Kasumi-1 (cell line): ENCODE measurements at places on chromosomes 3 and 15.

DNA sequence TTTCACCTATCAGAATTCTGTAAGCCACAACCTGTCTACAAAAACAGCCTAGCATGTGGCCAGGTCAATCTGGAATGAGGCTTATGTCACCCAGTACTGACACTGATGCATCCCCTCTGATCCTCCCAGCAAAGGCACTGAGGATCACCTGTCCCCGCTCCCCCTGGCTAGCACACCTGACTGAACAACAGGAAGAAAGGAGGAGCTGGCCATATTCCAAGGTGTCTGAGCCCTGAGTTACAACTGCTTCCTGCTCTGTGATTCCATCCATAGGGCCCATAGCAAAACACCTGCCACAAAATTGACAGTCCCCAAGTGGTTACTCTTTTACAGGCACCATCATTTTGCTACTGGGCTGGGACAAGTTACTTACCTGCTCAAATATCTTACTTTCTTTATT, 555.5 kb upstream of the CFAP20DC start:
- DNase-seq, result no peak

- DNase-seq, result no peak
These were observed 27.6 kb downstream of the ANP32A start for GRCh38 chr15:68792901-68793766.

DNA sequence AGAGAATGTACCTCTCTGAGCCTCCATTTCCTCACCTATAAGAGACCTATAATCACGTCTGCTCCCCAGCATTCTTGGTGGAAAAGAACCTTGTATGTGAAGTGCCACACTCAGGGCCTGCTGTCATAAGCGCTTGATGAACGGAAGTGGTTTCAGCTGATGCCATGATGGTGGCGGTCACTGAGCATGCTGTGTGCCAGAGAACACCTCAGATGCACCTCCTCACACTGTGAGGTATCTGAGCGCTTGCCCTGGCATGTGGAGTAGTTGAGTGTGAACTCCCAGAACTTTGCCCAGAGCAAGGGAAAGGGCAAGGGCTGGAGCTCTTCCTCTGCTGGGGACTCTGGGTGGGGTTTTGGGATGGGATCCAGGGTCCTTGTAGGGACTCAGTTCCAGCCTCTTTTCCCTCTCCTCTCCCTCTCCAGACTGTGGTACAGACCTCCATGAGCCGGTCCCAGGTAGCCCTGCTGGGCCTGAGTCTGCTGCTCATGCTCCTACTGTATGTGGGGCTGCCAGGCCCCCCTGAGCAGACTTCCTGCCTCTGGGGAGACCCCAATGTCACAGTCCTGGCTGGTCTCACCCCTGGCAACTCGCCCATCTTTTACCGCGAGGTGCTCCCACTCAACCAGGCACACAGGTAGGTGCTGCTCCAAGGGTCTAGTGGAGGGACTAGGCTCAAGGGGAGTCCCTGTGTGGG, 2.7 kb downstream of the ABHD14A start:
- DNase-seq, result no peak

GRCh38 chr3:193132241-193132640, 108.8 kb upstream of the PLAAT1 start:
- DNase-seq, result no peak

DNA sequence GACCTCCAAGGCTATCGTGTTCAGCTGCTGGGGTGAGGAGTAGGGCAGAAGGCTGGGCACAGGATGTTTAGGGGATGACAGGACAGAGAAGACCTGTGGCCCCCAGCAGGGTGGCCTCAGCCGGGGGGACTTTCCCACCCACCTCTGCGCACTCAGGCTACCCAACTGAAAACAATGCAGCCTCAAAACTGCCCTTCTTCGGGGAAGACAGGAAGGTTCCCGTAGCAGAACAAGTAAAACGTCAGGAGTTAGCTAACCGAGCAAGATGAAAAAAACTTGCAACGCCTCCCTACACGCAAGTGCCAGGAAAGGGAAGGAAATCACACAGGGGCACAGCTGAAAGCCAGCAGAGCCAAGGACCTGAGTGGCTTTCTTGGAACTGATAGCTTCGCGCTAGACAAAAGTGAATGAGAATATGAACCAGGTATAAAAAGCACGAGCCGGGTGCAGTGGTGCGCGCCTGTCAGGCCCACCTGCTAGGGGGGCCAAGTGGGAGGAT, 38.4 kb upstream of the FURIN start:
- DNase-seq, result peak; percentile 73

- no peak for DNase-seq
These were observed 12.5 kb downstream of the MRPS25 start for GRCh38 chr3:15052335-15053242.

DNA sequence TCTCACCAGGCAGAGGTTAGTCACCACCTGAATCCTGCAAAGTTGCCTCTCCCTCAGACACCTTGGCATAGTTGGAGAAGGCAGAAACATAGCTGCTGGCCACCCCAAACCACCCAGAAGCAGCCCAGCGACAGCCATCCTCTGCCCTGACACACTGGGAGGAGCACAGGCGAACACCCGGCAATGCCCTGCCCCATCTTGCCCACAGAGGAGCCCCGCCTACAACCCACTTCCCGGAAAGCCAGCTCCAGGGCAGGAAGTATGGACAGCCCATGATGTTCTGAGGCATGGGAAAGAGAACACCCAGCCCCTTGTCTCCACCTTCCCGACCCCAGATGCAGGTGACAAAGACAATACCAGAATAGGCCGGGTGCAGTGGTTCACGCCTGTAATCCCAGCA, 12.6 kb upstream of the SHISA5 start:
- DNase-seq, result no peak

DNA sequence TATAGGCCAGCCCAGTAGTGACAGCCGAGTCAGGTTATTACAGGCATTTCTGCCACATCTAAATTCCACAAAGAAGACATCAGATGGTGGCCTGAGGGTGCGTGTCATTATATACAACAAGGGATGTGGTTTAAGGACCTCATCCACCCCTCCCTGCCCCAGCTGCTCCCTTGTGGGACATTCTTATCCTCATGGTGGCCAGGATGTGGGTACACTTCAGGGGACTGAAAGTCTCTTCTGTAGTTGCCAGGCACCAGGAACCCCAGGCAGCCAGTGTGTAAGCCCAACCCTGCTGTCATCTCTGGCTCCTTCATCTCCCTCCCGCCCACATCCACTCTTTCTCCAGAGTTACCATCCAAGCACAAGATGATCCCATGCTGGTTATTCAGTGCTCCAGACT, 224.9 kb upstream of the TOPAZ1 start:
- DNase-seq, result no peak

- no peak for DNase-seq
These were observed 487 bp downstream of the DUOX2 start for GRCh38 chr15:45113380-45113990.

GRCh38 chr3:138412821-138413551, 21.4 kb upstream of the ESYT3 start:
- DNase-seq, result peak; percentile 22

GRCh38 chr15:49239105-49239504, 69.1 kb downstream of the GALK2 start:
- DNase-seq, result no peak

GRCh38 chr3:127772827-127773751, 49.2 kb downstream of the MGLL start:
- no peak for DNase-seq

DNA sequence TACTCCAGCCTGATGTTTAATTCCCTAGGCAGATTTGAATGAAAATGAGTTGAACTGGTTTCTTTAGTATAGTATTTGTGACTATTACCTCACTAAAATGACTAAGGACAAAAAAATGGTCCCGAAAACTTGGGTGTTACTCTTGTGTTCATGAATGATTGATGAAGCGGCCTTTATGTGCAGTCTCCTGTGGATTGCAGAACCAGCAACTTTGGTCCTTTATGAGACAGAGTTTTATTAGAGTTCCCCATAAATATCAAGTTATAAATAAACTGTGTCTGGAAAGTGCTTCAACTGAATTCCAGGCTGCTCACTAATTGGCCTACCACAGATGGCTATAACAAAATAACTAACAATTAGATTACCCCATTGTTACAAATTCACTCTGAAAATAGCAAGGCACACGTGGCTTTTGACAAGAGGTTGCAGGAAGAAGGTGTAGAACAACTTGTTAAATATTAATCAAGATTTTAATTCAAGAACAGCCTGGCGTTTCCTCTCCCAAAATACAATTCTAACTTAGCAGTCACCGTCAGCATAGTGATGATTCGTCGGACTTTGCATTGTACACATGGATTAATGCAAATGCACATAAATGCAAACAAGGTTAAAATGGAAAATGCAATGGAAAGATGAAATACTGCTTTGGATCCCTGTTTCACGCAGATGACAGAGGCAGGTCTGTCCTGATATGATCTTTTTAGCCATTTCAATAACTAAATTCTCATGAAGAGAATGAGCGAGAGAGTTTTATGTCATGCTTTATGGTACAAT, 567.3 kb upstream of the ZNF717 start:
- no peak for DNase-seq

DNA sequence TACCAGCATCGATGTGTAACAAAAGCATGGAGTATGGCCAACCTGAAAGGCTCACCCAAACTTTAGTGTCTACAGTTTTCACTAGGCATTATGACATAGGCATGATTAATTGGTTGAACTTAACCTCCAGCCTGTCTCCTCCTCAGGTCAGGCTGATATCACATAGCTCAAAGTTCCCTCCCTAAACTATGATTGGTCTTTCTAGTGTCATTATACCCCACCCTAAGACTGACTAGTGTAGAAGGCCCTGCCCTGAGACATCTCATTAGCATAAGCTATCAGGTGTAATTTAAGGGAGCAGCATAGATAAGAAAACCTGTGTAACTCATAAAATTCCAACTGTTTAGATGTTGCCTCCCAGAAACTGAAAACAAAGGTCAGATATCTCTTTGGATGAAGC, 195.2 kb downstream of the ALCAM start:
- DNase-seq, result no peak

- peak; percentile 67 for DNase-seq
These were observed 48.5 kb downstream of the KATNBL1 start for GRCh38 chr15:34161329-34161963.
